Stimulated activated CD4-positive, alpha-beta T cell treated with anti-CD3 and anti-CD28 coated beads, Interleukin-2, amount 100 ng/mL, for 48 hours (primary cell): ENCODE measurements at places on chromosomes 3 and 15.

GRCh38 chr3:151732861-151733260, 866 bp upstream of the AADACL2 start:
- DNase-seq = no peak

- DNase-seq = no peak
Measured at GRCh38 chr3:52230461-52230860, 5.0 kb upstream of the TLR9 start.

GRCh38 chr3:10808130-10808735, 7.8 kb upstream of the SLC6A11 start:
- DNase-seq = no peak

GRCh38 chr3:61530355-61530754, 31.0 kb upstream of the PTPRG start:
- DNase-seq = no peak
